Peyer's patch (tissue), 4 donors: ENCODE measurements at places on chromosomes 16 and 17. TPM values are rescaled to one million over a fixed set of nuclear protein-coding genes. Genes with fewer than 3 reads are reported as not detected.

GID4 gene
- total RNA-seq = 14.0 TPM

CHST4 gene
- not detected for total RNA-seq

GNGT2 gene
- total RNA-seq = 4.8 TPM

SMPD3 gene
- 210 TPM for total RNA-seq

- H3K4me1 ChIP-seq = no peaks in the 10 kb centered on the region
- no peak overlapping the region for H3K27ac ChIP-seq
- no peaks in the 10 kb centered on the region for H3K36me3 ChIP-seq
- no peak for DNase-seq
Observed at GRCh38 chr17:8016632-8017424, 14.4 kb downstream of the GUCY2D start.

DNA sequence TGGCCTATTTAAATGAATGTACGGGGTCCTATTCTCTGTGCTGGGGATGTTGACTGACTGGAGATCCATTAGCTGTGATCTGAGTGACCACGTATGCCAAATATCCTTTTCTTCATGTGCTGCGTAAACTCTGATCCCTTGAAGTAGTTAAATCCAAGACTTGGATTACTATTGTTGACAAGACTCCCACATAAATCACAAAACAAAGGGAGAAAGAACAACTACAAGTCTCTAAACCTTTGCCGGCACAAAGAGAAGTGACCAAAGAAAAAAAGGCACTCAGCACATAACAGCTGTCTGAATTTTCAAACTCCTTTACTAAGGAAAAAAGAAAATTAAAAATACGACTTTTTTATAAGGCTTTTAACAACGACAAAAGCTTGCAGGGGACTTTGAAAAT is 559.9 kb upstream of the CDH8 start:
- no peaks in the 10 kb centered on the region for H3K27me3 ChIP-seq
- DNase-seq = no peak
- no peak overlapping the region for H3K27ac ChIP-seq
- H3K4me3 ChIP-seq = no peak overlapping the region

KRTAP4-1 gene
- total RNA-seq = not detected

GRCh38 chr16:73735018-73735417 is 561.6 kb upstream of the PSMD7 start:
- H3K4me1 ChIP-seq = no peaks in the 10 kb centered on the region
- H3K4me3 ChIP-seq = no peak overlapping the region
- H3K27me3 ChIP-seq = no peaks in the 10 kb centered on the region
- no peak for DNase-seq
- H3K27ac ChIP-seq = no peak overlapping the region
- H3K36me3 ChIP-seq = no peaks in the 10 kb centered on the region

DNA sequence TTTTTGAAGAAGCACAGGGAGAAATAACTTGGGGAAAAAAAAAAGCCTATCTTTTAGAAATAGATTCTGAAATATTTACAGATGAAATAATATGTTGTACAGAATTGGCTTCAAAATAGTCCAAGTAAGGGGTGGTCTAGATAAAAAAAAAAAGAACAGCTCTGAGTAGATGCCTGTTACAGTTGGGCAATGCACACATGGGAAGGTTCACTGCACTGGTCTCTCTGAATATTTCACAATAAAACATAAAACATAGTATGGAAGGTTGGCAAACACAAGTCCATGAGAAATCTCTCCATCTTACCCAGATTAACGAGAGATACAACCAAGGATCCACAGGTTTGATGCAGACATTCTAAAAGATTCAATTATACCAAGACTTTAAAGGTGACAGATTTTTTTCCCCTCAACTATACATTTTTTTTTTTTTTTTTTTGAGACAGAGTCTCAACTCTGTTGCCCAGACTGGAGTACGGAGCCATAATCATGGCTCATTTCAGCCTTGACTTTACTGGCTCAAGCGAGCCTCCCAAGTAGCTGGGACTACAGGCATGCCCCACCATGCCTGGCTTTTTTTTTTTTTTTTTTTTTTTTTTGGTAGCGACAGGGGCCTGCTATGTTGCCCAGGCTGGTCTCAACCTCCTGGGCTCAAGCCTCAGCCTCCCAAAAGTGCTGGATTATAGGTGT is 58.0 kb downstream of the KANSL1 start:
- H3K27ac ChIP-seq = no peak overlapping the region
- DNase-seq = no peak

TP53TG3 gene
- not detected for total RNA-seq

OR2C1 gene
- not detected for total RNA-seq

- DNase-seq = peak; percentile 55
- peak overlapping the region; percentile 27 for H3K27ac ChIP-seq
- peaks cover 20% of the 10 kb centered on the region for H3K4me1 ChIP-seq
Observed at GRCh38 chr17:64150237-64151015, 20.5 kb upstream of the ERN1 start.

- H3K27me3 ChIP-seq = no peaks in the 10 kb centered on the region
- no peaks in the 10 kb centered on the region for H3K36me3 ChIP-seq
- H3K27ac ChIP-seq = no peak overlapping the region
Observed at GRCh38 chr17:11495613-11496012, 102.7 kb upstream of the DNAH9 start.

- no peaks in the 10 kb centered on the region for H3K36me3 ChIP-seq
- no peak overlapping the region for H3K27ac ChIP-seq
- no peak for DNase-seq
- no peaks in the 10 kb centered on the region for H3K4me1 ChIP-seq
Observed at GRCh38 chr17:78044280-78044835, 84.2 kb downstream of the TMC6 start.
